ENCODE measurements at places on chromosomes 3 and 15.

DNA sequence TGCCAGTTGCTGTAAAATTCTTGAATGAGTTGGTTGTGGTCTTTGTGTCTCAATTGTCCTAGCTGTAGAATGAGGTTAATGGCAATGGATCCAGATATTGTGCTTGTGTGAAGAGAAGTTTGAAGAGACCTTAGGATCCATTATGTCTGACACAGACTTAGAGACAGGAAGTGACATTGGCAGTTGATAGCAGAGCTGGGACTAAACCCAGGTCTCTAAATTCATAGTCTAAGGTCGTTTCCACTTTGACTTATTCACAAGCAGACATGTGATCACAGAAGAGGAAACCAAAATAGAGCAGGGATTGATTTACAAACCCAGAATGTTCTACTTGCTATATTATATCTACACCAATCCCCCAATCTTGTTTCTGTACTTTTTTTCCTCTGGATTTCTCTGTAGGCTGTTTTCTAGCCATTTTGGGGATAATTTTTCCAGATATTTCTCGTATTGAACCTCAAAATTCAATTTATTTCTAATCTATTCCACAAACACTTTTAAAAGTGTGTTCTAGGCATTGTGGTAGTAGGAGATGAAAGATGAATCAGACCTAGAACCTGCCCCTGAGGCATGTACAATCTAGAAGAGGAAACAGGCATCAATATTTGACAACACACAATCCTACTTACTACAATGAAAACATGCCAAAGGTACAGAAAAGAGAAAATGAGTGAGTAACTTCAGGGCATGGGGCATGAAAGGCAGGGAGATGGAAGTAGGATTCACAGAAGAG, 123.3 kb downstream of the NFKBIZ start:
- no peak for DNase-seq

DNA sequence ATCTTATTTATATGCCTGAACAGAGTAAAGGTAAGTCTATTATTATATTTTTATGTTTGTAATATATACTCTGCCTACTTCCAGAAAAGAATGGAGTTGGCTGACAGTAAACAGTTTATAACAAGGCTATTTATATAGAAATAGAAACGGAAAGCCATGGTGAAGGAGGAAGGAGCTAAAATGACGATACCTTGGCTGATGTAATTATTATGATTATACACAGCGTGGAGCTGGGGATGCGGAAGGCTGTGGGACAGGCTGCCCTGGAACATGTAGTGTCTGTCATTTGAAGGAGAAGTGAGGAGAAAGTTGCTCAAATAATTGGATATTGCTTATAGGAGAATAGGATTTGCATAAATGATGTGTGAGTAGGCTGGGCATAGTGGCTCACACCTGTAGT, 37.8 kb downstream of the CEMIP start:
- DNase-seq = no peak

- no peak for DNase-seq
Observed at GRCh38 chr15:93829115-93829870, 402.1 kb upstream of the MCTP2 start.

DNA sequence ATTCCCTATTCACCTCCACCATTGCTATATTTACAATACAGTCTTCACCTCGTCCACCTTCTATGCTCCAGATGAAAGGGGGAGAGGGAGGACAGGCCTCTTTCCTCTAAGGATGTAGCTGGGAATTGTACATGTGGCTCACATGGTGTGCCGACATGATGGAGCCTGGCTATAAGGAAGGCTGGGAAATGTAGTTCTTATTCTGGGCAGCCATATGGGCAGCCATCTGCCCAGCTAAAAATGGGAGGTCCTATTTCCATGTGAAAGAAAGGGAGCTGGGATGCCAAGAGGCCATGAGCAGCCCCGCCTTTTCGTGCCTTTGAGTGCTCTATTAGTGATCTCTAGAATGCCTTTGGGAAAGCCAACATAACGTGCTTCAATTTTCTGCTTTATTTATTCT, 27.1 kb upstream of the MGLL start:
- no peak for DNase-seq

DNA sequence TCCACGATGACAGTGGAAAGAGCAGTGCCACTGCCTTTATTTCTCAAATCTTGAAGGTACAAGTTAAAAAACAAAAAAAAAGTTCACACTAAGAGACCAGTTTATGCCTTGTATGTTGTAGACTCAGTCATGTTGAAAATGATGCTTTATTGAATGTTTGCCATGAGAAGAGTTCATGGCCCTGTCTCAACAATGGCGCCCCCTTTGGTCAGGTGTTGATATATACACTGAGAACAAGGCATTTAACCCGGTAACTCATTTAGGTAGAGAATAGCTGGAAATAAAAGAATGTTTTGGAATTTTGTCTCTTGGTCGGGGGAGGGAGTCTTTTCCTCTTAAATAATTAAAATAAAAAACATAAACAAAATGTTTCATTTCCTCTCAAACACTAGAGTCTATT, 145.6 kb upstream of the SLC2A2 start:
- DNase-seq = no peak

DNA sequence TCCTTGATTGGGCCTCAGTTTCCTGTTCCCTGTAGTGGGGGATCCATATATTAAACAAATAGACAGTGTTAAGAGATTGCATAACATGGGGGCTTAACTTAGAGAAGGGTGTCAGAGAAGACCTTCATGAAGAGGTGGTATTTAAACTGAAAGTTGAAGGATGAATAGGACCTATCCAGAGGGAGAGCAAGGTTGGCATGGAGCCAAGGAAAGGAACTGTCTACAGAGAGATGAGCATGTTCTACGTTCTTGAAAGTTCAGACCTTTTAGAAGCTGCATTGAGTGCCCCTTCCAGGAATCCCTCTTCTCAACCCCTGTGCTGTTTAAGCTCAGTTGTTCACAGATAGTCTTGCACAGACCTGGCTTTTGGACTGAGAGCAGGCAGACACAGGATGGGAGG, 2.4 kb downstream of the HTD2 start:
- no peak for DNase-seq

DNA sequence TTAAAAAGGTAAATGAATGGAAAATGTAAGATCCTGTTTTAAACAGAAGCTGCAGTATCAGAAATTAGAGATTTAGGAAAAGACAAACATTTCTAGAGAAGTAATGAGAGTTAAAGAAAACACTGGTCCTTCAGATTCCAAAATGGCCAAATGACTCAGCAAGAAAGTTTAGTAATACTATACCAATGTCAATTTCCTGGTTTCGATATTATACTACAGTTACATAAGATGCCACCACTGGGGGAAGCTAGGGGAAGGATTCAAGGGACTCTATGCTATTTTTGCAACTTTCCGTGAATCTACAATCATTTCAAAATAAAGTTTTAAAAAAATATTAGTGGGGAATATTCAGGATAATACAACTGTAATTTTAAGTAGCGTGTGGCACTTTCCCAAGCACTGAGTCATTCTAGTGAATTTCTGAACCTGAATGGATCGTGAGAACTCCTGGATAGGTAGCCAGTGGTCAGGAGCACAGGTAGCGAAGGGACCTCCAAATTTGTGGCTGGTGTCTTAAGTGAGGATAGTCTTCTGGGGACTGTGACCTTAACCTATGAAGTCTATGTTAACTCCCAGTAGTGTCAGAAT, 37.6 kb downstream of the TMCC1 start:
- DNase-seq = no peak

DNA sequence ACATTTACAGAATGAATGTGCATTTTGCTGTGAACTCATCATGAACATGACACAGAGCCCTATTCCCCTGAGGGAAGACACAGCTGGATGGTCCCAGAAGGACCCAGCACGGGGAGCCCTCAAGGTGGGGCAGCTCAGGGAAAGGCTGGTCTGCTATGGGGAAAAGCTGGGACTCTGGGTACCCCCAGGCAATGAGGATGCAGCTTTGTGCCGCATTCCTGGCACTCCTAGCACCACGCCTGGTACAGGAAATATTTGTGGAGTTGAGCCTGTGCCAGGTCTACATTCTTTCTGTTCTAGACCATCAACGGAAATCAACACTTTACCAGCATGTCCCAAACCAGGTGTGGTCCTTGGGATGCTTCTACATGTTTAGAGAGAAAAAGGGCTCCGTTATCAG, 74.0 kb downstream of the SRGAP3 start:
- no peak for DNase-seq

GRCh38 chr15:57540736-57541135, 51.0 kb upstream of the MYZAP start:
- DNase-seq = no peak

DNA sequence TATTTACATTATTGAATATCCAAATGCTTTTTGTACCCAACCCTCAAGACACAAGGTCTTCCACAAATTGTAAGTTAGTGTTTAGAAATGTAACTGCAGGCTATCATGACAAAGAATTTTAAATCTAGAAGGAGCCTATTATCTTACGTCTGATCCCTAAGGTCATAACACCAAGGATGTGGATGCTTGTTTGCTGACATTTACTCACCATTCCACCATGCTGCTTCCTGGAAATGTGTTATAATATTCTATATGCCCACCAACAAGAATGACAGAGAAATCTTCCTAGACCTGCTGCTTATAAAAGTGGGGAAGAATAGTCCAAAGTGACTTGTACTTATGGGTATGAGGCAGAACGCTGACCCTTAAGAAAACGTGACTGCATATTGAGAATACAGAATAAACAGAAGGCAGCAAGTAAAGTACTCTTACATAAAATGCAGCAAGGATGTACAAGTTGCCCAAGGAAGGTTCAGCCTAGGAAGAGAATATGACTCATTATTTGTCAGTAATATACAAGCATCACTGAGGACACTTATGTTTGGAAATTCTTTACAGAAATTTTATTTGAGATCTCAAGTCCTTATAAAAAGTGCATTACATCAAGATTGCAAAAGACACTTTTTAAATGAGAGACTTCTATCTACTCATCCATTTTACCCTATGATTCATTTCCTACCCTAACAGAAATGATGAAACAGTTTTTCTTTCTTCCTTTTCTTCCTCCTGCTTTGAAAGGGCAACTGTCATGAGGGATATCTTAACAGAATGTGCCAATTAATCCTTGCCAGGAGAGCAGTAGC, 59.6 kb downstream of the ESYT3 start:
- no peak for DNase-seq

- no peak for DNase-seq
Observed at GRCh38 chr15:101662203-101662602, 10.0 kb upstream of the TM2D3 start.

GRCh38 chr15:67059127-67059553, 6.3 kb upstream of the SMAD3 start:
- no peak for DNase-seq

GRCh38 chr3:171251835-171252234, 208.4 kb downstream of the TNIK start:
- DNase-seq = no peak

GRCh38 chr3:56075089-56075488, 393.2 kb downstream of the ERC2 start:
- no peak for DNase-seq

- no peak for DNase-seq
Observed at GRCh38 chr15:29826908-29827820, 4.9 kb upstream of the TJP1 start.

GRCh38 chr15:41061667-41062066, 54.4 kb downstream of the INO80 start:
- no peak for DNase-seq

- no peak for DNase-seq
Observed at GRCh38 chr3:25239042-25239441, 189.0 kb upstream of the RARB start.

GRCh38 chr3:147963711-147964110, 554.5 kb downstream of the ZIC1 start:
- DNase-seq = no peak

DNA sequence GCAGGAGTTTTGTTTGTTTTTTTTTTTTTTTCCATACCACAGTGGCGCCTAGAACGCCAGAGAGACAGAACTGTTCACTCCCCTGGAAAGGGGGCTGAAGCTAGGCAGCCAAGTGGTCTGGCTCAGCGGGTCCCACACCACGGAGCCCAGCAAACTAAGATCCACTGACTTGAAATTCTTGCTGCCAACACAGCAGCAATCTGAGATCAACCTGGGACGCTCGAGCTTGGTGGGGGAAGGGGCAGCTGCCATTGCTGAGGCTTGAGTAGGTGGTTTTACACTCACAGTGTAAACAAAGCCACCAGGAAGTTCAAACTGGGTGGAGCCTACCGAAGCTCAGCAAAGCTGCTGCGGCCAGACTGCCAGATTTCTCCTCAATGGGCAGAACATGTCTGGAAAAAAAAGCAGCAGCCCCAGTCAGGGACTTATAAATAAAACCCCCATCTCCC, 29.8 kb downstream of the SPICE1 start:
- no peak for DNase-seq

DNA sequence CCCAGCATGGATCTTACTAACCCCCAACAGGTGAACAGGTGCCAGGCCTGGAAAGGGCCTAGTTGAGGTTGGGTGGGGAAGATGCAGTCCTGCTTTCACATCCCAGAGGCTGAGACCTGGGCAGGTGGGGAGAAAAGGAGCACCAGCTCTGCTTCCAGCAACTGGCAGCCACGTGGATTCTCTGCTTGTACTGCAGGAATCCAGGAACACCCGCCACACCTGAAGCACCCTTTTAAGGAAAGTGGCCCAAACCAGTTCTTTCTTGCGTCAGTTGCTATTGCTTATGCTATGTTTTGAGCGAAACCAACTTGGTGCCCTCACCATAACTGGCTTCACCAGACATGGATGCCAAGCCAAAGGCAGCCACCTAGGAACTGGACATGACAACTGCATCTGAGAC, 28.1 kb upstream of the NEO1 start:
- no peak for DNase-seq

GRCh38 chr15:37087131-37087588, 13.2 kb downstream of the MEIS2 start:
- no peak for DNase-seq

DNA sequence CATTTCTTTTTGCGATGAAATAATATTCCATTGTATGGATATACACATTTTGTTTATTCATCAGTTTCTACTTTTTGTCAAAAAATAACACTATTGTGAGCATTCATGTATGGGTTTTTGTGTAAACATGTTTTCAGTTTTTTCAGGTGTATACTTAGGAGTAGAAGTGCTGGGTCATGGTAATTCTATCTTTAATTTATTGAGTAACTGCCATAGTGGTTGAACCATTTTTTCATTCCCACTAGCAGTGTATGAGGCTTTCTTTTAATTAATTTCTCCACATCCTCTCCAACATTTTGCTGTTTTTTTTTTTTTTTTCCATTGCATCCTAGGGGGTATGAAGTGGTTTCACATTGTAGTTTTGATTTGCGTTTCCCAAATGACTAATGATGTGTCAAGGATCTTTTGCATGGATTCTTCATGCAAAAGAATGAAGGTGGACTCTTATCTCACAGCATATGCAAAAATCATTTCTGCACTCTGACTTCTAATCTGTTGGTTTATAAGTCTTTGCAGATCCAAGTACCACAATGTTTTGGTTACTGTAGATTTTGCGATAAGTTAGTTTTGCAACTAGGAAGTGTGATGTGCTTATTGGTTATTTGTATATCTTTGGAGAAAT, 12.6 kb downstream of the ATP2C1 start:
- DNase-seq = no peak

- no peak for DNase-seq
Observed at GRCh38 chr3:177041730-177042551, 155.3 kb downstream of the TBL1XR1 start.

- no peak for DNase-seq
Observed at GRCh38 chr3:179432451-179432850, 18.8 kb downstream of the GNB4 start.

All from hypothalamus (tissue), 51 donors.